ENCODE measurements at places on chromosomes 3 and 15. TPM values are rescaled to one million over a fixed set of nuclear protein-coding genes. Genes with fewer than 3 reads are reported as not detected.
A peak's percentile ranks its signal among the peaks of the same experiment; 100 is the strongest.

DNA sequence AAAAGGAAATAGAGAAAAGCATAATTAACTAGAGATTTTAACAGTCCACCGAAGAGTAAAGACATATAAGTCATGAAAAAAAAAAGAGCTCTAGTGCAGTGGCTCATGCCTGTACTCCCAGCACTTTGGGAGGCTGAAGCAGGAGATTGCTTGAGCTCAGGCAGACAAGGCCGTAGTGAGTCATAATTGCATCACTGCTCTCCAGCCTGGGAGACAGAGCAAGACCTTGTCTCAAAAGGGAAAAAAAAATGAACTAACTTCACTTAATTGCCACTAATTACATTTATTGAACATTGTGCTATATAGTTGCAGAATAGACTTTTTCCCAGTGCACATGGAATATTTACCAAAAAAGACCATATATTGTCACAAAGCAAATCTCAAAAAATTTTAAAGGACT lies 221.8 kb downstream of the CBLB start:
- no peak overlapping the region for H3K27ac ChIP-seq
- no peaks in the 10 kb centered on the region for H3K36me3 ChIP-seq
- no peak for DNase-seq
- H3K4me3 ChIP-seq = no peak overlapping the region
- H3K27me3 ChIP-seq = no peaks in the 10 kb centered on the region

RUVBL1 gene
- total RNA-seq = 51.3 TPM

PARL gene
- total RNA-seq = 54.8 TPM

DNA sequence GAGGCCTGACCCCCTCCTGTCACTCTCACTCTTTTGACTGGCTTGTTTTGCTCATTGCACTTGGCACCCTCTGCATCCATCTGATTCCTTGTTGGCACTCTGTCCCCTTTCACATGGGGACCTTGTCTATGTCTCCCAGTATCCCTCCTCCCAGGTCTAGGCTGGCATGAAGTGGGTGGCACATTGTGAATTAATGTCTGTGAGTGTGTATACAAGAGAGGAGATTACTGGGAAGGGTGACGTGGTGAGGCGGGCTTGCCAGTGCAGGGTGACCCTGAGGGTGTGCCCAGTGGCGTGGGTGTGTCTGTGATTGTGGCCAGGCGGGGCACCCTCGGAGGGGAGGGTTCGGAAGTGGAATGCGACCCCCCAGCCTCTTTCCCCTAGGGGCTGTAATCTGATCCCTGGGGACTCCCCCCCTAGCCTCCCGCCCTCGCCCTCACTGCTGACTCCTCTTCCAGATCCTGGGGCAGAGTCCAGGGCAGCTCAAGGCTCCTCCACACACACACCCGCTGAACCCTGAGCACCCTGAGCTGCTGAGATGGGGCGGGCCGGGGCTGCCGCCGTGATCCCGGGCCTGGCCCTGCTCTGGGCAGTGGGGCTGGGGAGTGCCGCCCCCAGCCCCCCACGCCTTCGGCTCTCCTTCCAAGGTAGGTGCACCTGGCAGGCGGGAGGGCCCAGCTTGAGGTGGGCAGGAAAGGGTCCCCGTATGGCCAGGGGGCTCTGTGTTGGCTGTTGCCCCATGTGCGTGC lies at the start of gene SEMA3B:
SEMA3B (plus strand) TSS at position 445 of the 749 bp plus-strand sequence; CDS start at position 539, 94 bp downstream.
- H3K4me1 ChIP-seq = peaks cover 39% of the 10 kb centered on the region
- peak within 1 kb of the TSS; percentile 90 for H3K27ac ChIP-seq
- peaks cover 10% of the 10 kb centered on the region for H3K27me3 ChIP-seq
- no peak within 1 kb of the TSS for H3K4me3 ChIP-seq
- DNase-seq = no peak

TEX9 gene
- 32.7 TPM for total RNA-seq
